Activated CD8-positive, alpha-beta memory T cell treated with anti-CD3 and anti-CD28 coated beads, Interleukin-2, amount 10 ng/mL, durations not matched to agents 7 days and 5 days (primary cell): ENCODE measurements at places on chromosomes 4 and X. TPM values are rescaled to one million over a fixed set of nuclear protein-coding genes. Genes with fewer than 3 reads are reported as not detected.

Gene CCNG2
- total RNA-seq, result 21.6 TPM

DNA sequence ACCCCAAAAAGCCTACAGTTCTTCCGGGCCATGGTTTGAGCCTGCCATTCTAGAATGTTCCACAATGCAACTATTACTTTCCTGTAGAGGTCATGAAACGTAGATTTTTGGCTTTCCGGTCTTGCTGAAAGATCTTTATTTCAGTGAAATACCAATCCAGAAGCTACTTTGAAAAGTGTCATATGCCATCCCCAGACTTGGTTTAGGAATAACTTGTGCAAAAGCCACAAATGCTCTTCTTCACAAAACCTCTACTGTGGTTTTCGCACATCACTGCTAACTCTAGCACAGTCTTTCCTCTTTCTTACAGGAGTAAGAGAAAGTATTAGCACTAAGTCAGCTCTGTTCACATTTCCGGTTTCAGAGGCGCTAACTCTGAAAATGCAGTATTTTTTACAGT lies 12.7 kb upstream of the CD40LG start:
- peak; percentile 60 for DNase-seq

- no peak for DNase-seq
These were observed 74.0 kb downstream of the CPZ start for GRCh38 chr4:8666581-8666980.

DNA sequence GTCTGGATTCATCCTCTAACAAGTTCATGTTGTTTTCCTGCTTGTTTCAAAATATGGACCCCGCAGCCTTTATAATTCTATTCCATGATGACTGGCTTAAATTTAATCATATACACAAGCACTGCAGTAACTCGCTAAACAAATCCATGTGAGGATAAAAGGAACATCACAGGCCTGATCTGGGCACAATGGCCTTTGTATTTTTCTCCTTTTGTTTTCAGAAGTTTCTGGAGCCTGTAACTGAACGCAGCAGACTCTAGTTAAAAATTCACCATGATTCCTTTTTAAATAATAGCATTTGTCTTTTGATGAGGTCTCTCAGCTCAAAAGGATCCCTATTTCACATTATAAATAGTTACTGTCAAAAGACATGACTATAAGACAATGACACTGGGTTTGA lies 30.2 kb upstream of the TMEM184C start:
- DNase-seq, result no peak
